ENCODE measurements at places on chromosomes 1 and 21.

- no peak for DNase-seq
Measured at GRCh38 chr1:23646541-23646940, 45.1 kb upstream of the RPL11 start.

- DNase-seq = no peak
Measured at GRCh38 chr1:170694172-170694926, 30.4 kb downstream of the PRRX1 start.

GRCh38 chr1:6502000-6502891 lies 10.8 kb upstream of the PLEKHG5 start:
- DNase-seq = no peak

- no peak for DNase-seq
Measured at GRCh38 chr1:234856845-234857245, 246.9 kb upstream of the IRF2BP2 start.

GRCh38 chr1:184164536-184164935 lies 113.0 kb downstream of the TSEN15 start:
- no peak for DNase-seq

DNA sequence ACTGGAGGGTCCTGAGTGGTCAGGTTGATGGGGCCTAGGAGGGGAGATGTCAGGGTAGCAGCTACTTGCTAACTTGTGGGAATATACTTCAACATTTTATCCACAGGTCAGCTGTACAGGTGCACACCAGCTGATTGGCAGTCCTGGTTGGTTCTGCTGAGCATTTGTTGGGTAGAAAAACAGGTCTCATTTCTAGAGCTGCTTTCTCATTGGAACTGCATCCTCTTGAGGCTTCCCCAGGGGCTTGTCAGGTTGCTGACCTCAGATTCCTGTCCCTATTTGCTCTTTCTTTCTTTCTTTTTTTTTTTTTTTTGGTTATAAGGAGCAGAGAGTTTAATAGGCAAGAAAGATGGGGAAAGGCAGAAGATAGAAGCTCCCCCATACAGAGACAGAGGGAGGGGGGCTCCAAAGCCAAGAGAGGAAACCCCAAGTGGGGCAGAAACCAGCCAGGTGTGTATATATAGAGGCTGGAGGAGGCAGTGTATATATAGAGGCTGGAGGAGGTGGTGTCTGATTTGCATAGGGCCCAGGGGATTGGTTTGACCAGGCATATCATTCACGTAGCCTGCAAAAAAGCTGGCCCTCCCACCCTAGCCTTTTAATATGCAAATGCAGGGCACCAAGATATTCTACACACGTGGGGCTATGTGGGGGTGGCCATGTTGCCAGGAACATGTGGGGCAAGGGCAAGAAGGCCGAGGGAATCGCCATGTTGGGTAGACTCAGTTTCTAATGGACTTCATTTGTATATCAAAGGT lies 57.3 kb upstream of the STUM start:
- DNase-seq = no peak

DNA sequence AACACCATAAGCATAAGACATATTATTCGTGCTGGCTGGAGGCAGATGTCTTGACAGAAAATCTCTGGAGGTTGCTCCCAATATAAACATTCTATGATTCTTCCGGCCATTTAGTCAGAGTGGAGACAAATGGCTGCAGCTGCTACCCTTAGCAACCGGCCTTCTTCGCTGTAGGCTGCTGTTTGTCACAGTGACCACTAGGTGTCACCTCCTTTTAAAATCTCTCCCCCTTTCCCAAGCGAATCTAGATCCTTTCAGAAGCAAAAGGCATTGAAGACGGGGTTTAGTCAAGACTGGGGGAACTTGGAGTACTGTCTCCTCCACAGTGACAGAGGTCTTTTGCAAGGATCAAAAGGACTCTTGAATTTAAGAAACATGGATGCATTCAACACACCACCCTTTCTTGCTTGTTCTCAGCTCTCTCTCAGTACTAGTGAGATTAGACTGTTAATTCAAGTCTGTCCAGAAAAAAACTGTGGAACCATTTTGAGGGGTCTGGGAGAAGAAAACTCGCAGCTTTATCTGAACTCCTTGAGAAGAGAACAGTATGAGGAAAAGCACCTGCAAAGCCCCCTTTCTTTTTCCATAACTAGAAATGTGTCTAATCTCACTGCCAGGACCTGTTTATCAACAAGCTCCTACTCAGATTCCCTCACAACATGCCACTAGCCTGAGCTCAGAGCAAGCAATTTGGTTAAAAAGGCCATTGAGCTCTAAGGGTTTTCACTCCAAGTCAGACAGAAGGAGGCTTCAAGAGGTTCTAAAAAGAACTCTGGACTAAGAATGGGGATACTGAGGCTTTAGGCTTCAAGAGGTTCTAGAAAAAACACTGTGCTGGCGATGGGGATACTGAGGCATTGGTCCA lies 408.3 kb upstream of the PLXNA2 start:
- DNase-seq = peak; percentile 5

DNA sequence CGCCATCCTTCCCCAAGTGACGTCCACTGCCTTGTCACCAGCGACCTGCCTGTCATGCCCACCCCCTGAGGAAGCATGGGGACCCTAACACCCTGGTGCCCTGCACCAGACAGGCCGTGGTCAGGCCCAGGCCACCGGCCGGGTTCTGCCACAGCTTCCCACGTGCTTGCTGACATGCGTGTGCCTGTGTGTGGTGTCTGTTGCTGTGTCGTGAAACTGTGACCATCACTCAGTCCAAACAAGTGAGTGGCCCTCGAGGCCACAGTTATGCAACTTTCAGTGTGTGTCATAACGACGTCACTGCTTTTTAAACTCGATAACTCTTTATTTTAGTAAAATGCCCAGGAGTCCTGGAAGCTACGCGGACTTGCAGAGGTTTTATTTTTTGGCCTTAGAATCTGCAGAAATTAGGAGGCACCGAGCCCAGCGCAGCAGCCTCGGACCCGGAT lies 8.5 kb upstream of the CTRC start:
- no peak for DNase-seq

DNA sequence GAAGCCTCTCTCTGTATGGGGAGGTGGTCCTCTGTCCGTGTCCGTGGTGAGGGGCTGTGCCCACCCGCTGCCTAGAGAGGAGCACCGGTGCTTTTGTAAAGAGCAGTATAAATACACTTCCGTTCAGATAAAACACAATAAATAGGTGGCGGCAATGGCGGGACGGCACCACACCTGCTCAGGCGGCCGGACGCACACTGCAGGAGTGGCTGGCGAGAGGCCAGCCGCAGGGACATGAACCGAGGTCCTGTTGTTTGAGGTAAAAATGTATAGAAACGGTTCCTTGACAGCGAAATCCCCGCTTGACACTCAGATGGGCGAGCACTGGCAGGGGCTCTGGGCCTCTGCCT lies 40.8 kb downstream of the KRTAP10-1 start:
- DNase-seq = no peak

GRCh38 chr1:156948708-156949107 lies 28.3 kb downstream of the LRRC71 start:
- no peak for DNase-seq

DNA sequence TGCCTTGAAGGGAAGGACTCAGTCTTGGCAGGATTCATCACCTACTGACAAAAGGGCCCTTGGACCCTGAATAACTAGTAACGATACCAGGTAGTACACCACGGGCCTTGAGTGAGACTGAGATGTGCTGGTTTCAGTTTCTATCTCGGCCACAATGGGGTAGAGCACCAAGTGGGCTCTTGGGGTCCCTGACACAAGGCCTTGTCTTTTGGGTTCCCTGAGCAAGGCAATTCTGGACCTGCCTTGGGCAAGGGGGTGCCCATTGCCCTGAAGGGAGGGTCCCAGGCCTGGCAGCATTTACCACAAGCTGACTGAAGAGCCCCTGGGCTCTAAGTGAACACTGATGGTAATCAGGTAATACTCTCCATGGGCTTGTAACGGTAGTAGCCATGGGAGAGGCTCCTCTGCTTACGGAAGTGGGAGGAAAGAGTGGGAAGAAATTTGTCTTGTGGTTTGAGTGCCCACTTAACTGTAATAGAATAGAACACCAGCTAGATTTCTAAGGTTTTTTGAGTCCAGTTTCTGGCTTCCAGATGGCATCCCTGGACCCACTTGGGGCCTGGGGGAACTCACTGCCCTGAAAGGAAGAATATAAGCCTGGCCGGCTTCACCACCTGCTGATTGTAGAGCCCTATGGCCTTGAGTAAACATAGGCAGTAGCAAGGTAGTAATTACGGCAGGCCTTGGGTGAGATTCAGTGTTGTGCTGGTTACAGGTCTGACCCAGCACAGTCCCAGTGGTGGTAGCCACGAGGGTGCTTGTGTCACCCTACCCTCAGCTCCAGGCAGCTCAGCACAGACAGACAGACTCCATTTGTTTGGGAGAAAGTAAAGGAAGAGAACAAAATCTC lies 58.5 kb downstream of the WDR4 start:
- no peak for DNase-seq

DNA sequence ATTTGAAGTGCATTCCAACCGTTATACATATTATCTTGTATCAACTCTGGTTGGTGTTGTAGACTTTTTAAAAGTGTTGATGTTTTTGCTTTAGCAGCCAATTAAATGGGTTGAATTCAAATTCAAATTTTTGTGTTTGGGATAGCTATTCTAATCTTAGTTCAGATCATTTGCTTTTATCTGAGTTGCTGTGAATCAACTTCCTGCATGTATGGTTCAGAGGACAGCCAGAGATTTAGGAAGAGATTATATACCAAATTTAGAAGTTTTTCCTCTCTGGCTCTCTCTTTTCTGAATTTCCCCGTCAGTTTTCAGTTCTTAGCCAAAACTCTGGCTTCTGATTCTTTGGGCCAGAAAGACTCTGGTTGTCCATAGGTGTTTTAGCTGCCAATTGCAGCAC lies 415.5 kb downstream of the NUF2 start:
- DNase-seq = no peak

GRCh38 chr1:243923292-243924171 lies 73.5 kb upstream of the AKT3 start:
- no peak for DNase-seq

DNA sequence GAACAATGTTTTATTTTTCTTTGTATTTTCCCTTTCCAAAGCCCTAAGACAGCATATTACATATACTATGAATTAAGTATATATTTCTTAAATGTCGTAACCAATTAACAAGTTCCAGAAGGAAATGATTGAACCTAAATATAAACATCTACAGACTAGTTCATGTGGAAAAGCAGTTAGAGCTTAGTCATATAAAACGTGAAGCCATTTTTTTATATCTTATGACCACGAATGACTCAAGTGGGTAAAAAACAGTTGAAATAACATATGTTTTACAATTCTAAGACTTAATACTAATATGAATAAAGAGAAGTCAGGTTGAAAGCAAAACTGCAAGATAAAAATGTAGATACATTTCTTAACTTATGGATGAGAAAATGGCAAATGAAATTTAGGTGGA lies 307.3 kb downstream of the BRINP3 start:
- no peak for DNase-seq

- DNase-seq = no peak
Measured at GRCh38 chr1:220810963-220811362, 24.2 kb downstream of the MTARC1 start.

DNA sequence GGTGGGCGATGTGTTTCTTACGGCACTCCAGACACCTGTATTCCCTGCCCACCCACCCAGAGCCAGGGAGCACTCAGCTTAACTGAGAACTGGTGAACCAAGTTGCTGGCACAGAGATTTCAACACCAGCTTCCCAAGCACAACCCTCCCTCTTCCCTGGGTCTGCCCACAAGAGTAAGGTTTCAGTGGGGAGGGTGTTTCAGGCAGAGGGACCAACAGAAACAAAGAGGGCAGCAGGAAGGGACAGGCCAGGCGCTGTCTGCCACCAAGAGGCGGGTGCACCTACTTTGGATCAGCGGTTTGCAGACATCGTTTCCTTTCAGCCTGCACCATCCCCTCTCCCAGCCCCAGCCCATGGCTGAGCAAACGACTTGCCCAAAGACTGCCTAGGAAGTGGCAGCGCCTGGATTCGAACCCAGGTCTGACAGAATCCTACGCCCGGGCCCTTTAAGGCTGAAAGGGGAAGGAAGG lies 21.9 kb upstream of the ALDH4A1 start:
- no peak for DNase-seq

DNA sequence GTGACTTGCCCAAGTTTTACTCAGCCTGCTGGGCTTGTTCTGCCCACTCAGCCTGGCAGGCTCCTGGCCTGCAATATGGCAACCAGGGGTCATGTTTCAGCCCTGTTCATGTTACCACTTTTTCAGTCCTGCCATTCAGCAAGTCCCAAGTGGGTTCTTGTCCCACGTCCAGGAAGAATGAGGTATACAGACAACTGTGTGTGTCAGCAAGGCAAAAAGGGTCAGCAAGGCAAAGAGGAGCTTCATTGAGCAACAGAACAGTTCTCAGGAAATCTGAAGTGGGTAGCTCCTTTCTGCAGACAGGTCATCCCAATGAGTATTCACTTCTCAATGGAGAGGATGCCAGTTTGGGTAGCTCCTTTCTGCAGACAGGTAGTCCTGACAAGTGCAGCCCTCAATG lies 1233.3 kb upstream of the B3GALT2 start:
- no peak for DNase-seq

- DNase-seq = no peak
Measured at GRCh38 chr1:41072051-41072450, 50.5 kb upstream of the SLFNL1 start.

GRCh38 chr1:171884475-171884874 lies 43.2 kb downstream of the DNM3 start:
- DNase-seq = no peak

GRCh38 chr1:214318356-214318755 lies 37.4 kb downstream of the SMYD2 start:
- DNase-seq = no peak

DNA sequence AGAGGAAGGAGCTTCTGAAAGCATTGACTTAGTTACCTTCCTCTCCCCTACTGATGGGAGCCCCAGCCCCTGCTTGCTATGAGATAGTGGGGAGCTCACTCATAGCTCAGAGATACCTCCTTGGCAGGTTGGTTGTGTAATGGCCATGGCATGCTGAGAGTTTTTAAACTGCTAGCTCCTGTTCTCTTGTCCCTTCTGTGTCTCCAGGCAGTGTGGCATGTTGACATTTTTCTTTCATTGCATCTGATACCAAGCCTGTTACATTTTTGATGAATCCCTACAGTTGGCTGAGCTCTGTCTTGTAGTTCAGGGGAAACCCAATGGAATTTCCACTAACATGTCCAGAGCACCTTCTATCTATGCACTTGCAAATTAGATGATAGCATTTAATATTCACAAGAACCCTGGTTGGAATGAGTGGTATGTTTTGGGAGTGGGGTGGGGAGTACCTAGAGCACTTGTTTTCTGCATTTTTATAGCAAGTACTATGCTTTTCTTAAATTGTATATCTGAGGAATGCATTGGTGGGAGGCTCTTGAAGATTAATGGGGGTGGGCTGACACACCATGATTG lies 39.1 kb upstream of the EFCAB14 start:
- no peak for DNase-seq

- DNase-seq = no peak
Measured at GRCh38 chr1:212297338-212297737, 12.1 kb downstream of the PPP2R5A start.

GRCh38 chr1:220828950-220829586 lies 42.4 kb downstream of the MTARC1 start:
- no peak for DNase-seq

DNA sequence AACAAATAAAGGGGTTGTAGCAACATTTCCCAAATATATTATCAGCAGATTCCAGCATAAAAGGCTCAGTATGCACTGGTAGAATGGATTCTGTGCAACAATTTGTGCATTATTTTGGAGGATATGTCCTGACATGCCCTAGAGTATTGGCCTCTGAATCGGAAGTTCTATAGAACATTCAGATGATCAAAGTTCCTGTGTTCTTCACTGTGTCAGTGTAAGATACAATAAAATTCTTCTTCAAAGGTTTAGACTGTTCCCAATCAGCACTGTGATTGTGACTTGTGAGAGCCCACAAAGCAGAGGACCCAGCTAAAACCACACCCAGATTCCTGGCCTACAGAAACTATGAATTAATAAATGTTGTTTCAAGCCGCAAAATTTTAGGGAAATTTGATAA lies 33.6 kb upstream of the GBP5 start:
- no peak for DNase-seq

Data from stimulated activated CD4-positive, alpha-beta T cell treated with anti-CD3 and anti-CD28 coated beads, Interleukin-12 subunit alpha, Interleukin-12 subunit beta, amount 100 ng/mL, for 24 hours (primary cell).